ENCODE measurements at places on chromosomes 7 and 10.

DNA sequence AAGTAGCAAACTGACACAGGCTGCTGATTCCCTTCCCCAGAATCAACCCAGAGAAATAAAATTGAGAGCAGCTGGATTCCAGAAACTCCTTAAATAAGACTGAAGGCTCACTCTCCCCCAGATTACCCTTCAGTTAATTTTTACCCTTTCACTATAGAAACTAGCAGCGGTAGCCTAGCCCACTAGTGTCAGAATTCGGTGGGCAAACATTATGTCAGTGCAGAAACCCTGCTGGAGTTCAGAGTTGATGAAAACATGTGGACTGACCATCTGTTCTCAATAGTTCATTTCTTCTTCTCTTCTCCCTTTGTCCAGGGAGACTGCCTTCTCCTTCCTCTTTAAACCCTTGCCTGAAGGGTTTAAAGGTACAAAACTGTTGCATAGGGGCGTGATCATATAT lies 100.1 kb downstream of the PODXL start:
- no peak for DNase-seq

- DNase-seq: peak; percentile 40
Measured at GRCh38 chr10:84173501-84173929, at the start of gene GPR15LG. Gene GPR15LG (plus strand): TSS chr10:84173801. CDS start chr10:84173852, 51 bp downstream.

- no peak for DNase-seq
Measured at GRCh38 chr7:127620406-127621233, 2.7 kb upstream of the PAX4 start.

DNA sequence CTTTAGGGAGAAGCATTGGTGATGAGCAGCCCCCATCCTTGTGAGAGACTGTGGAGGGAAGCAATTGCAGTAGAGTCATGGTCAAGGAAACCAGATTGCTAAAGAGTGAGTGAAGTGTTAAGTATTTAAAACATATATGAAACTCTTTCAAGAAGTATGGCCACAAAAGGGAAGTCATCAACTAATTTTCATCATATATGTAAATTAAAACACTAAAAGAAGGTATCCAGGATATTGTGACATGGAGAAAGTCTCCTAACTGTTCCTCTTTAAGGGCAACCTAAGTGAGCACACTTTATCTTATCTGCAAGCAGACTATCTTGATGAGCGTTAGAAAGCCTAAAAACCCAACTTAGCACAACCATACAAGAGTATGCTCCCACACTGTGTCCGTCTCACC lies 69.7 kb downstream of the CD36 start:
- no peak for DNase-seq
